ENCODE measurements at places on chromosomes 7 and 10.

GRCh38 chr10:122333037-122333436 is 41.5 kb upstream of the PLEKHA1 start:
- DNase-seq: no peak

- DNase-seq: no peak
Observed at GRCh38 chr7:44978511-44979366, at the start of gene MYO1G. TSS of gene MYO1G (minus strand) at chr7:44979015. CDS start at chr7:44978961, 54 bp downstream.

GRCh38 chr10:92451431-92451830 is 122.5 kb downstream of the IDE start:
- no peak for DNase-seq

- no peak for DNase-seq
Observed at GRCh38 chr7:159070431-159071148, 74.1 kb downstream of the VIPR2 start.
